ENCODE measurements at places on chromosomes 1 and 21.

GRCh38 chr21:43652616-43653015, 6.7 kb downstream of the HSF2BP start:
- DNase-seq = no peak

DNA sequence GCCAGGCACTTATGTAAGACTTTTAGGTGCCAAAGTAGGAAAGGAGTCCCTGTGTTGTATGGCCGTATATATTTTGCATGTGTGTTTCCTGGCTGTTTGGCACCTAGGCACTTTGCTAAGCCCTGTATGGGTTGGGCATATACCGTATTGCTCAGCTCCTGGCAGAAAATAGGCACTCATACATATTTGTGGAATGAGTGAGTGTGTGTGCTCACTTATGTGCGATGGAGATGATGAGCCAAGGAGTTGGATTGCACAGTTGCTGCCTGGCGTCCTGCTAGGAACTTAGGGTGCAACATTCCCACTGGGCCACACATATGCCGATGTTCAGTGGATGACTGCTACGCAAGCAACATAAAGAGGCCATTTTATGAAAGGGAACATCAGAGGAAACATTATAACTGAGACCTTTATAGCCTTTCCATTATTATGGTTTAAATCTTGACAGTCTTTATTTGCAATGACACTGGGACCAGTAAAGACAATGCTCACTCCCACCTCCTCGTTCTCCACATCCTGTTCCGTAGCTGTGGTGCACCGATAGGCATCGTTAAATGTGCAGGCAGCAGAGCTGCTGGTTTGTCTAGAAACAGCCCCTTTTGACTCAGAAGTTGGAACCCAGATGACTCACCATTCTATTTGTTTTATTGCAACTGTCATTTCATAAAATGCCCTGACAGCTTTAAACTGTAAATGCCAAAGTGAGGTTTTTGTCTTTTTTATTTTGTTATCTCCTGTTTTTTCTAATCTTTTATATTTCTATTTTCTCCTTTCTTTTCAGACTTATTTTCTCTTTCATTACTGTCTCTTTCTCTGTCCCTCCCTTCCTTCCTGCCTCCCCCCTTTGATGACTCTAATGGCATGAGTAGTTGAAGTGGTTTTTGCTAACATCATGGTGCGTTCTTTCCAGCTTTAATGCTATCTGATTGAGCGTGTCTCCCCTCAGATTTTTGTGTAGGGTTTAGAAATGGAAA, 36.1 kb downstream of the PEX14 start:
- peak; percentile 64 for DNase-seq

DNA sequence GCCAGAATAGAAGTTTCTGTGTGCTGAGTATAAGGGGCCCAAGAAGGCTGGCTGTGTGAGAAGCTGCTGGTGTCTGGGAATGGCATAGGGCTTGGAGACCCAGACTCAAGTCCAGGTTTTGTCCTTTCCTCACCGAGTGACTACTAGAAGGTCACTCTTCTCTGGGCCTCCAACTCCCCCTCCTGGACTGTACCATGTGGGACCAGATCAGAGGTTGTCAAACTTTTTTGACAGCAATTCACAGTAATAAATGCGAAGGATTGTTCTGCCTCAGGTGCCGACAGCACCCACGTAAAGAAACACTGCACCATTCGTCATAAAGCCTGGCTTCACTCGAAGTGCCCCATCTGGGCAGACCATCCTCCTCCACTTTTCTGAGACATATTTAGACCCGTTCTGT, 29.0 kb downstream of the PKP1 start:
- no peak for DNase-seq

- DNase-seq = no peak
These were observed 767.1 kb upstream of the PRMT6 start for GRCh38 chr1:106289265-106289928.

Data from stimulated activated CD4-positive, alpha-beta T cell treated with anti-CD3 and anti-CD28 coated beads, Interleukin-2, amount 100 ng/mL, for 48 hours (primary cell).